Stimulated activated CD8-positive, alpha-beta memory T cell treated with anti-CD3 and anti-CD28 coated beads, Interleukin-7, amount 100 ng/mL, for 48 hours (primary cell): ENCODE measurements at places on chromosomes 6 and 20.

DNA sequence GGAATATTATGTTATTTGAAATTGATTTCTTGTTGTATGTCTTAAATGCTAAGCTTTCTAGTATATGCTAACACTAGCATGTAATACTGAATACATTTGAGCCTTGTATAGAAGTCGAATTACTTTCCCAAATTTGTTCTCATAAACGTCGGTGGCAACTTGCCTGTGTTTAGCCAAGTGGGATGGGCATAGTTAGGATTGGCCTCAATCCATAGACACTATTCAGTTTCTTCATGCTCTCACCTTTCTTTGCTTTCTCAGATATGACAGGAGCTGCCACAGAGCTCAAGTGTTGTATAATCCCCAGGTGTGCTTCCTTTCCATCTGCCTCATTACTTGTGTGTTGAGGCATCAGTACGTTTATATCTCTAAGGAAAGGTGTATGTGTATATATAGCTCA is 19.3 kb downstream of the ZNF334 start:
- no peak for DNase-seq

DNA sequence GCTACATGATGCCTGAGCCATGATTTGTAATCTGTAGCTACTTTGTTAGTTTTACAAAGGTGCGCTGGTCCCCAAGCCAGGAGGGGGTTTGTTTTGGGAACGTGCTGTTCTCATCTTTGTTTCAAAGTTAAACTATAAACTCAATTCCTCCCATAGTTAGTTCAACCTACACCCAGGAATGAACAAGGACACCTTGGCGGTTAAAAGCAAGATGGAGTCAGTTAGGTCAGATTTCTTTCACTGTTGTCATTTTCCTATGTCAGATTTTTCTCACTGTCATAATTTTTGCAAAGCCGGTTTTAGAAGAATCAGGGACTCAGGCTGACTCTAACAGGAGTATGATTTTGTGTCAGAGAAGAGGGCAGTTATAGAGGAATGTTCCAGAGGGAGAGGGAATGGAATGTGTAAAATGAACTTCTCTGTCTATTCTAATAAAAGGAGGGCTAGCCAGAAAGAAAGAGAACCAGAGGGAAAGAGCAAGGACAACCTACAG is 2.3 kb upstream of the GMPR start:
- DNase-seq, result no peak

GRCh38 chr20:48220033-48220633 is 434.9 kb upstream of the SULF2 start:
- DNase-seq, result no peak

DNA sequence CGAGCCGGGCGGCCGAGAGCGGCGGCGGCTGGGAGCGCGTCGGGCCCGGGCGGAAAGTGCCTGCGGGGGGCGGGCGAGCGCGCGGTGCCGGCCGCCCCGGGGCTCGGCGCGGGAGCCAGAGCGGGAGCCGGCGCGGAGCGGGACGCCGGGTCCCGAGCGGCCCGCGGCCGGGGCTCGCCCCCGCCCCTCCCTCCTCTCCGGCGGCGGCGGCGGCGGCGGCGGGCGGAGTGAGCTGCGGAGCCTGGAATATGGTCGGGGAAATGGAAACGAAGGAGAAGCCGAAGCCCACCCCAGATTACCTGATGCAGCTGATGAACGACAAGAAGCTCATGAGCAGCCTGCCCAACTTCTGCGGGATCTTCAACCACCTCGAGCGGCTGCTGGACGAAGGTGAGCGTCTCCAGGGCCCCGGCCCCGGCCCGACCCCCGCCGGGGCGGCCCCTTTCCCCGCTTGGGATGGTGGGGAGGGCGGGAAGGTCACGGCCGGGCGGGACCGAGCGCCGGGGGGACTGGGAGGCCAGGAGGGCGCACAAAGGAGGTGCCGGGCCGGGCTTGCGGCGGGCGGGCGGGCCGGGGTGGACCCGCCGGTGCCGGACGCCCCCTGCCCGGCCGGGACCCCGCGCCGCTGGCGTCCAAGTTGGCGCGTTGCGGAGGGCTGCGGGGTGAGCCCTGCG is 565 bp downstream of the QKI start:
- DNase-seq, result no peak

- no peak for DNase-seq
Measured at GRCh38 chr6:157228426-157229131, 94.7 kb downstream of the TMEM242 start.

DNA sequence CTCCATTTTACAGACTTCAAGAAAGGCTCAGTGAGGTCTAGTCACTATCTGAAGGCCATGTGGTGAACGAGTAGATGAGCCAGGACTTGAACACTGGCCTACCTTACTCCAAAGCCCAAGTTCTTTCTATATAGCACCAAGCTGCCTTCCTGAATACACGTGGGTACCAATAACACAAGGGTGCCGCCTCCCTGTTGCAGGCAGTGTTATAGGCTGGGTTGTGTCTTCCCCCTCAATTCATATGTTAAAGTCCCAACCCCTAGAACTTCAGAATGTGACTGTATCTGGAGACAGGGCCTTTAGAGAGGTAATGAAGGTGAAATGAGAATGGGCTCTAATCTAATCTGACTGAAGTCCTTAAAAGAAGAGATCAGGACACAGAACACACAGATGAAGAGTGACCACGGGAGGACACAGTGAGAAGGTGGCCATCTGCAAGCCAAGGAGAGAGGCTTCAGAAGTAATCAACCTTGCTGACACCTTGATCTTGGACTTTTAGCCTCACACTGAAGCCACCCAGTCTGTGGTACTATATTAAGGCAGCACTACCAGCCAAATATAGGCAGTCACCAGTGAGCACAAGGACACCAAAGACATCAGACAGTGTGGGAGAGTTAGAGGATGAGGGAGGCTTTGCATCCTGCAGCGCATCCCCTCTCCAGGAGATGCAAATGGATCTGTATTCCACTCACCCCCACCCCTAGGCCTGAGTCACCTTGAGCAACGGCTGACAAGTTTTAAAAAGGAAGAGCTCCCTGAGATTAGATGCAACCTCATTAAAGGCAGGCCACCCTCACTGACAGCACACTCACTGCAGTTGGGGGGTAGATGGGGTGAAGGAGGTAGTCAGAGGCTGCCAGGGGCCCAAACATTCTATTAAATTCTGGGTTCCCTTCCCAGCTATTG is 40.9 kb upstream of the LYRM2 start:
- no peak for DNase-seq

DNA sequence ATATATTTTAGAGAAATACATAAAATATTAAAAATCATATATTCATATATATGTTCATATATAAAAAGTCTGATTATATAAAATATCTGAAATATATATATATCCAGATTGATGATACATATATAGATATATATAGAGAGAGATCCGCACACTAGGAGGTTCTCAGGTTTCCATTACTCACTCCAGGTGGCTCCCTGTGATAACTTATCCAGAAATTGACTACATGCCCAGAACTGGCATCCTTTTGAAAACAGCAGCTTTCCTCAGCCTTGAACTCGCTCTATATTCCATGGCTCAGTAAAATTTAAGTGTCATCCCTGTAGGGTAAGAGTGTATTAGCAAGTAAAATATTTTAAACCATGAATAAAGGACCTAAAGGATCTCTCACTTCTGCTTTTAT is 206.8 kb downstream of the TINAG start:
- DNase-seq, result no peak

GRCh38 chr6:149806127-149806526 is 56.6 kb downstream of the PCMT1 start:
- no peak for DNase-seq
